ENCODE measurements at places on chromosomes 12 and 14. TPM values are rescaled to one million over a fixed set of nuclear protein-coding genes. Genes with fewer than 3 reads are reported as not detected.

VDR gene
- total RNA-seq = 140 TPM

GRCh38 chr12:112130441-112130998 is 5.2 kb downstream of the TRAFD1 start:
- DNase-seq = no peak

DNA sequence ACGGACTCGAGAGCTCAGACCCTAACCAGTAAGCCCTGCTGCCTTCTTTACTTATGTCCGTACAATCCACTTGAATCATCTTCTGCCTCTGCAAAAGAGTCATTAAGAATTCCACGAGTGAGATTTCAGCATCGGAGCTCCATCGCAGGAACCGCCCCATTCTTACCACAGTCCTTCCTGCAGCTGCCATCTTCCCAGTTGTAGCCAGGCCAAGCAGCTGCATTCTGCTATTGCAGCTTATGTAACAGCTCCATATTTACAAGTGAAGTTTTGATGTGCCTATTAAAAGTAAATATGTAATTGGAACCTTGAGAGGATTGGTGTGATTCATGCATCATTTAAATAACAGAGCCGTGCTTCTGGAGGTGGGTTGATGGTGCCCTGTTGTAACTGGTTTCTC is 157.4 kb downstream of the KICS2 start:
- DNase-seq = no peak

GRCh38 chr14:54121466-54122027 is 164.9 kb upstream of the BMP4 start:
- no peak for DNase-seq

PLCZ1 gene
- not detected for total RNA-seq

DNA sequence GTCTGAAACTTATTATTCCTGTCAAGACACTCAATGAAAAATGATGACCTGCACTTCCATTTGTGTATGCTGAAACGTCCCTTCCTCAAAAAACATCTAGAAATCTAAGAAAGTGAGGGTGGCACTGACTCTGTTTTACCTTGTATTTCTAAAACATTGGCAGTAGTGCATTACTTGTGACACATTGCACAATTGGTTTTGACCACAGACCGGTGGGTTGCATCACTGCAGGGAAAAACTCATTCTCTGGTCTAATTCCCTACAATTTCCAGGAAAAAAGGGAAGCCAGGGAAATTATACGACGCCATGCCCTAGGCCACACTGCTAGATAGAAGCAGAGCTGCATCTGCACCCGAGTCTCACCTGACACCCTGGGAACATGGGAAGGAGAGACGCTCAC is 156.7 kb downstream of the NTF3 start:
- DNase-seq = no peak

- no peak for DNase-seq
These were observed 27.1 kb downstream of the ALDH1L2 start for GRCh38 chr12:105057174-105057573.

- DNase-seq = no peak
These were observed 1.6 kb upstream of the PPP2R5E start for GRCh38 chr14:63544591-63545299.

OR6C75 gene
- not detected for total RNA-seq

DNA sequence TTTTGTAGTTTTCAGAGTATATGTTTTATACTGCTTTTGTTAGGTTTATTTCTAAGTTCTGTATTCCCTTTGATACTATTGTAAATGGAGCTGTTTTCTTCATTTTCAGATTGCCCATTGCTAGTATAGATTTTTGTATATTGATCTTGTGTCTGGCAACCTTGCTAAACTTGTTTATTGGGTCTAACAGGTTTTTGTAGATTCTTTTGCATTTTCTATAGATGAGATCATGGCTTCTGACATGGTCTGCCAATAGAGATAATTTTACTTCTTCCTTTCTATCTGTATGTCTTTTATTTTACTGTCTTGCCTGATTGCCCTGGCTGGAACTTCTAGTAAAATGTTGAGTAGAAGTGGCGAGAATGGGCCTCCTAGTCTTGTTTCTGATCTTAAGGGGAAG is 40.3 kb downstream of the ANKRD9 start:
- DNase-seq = no peak

ACTR10 gene
- total RNA-seq = 61.4 TPM

DNA sequence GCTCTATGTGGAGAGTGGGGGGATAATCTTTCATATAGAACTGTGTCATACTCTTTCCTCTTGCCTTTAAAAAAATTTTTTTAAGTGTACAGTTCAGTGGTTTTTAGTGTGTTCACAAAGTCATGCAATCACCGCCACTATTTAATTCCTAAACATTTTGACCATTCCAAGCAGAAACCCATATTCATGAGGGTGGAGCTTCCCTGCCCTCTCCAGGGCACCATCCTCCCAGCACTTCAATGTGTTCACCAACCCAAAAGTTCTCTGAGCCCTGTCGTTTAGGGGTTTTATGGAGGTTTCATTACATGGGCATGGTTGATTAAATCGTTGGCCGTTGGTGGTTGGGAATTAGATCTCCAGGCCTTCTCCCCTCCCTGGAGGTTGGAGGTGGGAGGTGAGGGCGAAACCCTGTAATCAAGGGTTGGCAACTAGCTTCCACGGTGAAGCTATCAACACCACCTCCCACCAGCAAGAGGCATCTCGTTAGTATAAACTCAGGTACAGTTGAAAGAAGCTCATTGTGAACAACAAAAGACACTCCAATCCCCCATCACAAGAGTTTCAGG is 42.8 kb upstream of the WNK1 start:
- no peak for DNase-seq

GRCh38 chr12:79373896-79374499 is 316.8 kb downstream of the PAWR start:
- peak; percentile 31 for DNase-seq

- no peak for DNase-seq
These were observed 12.9 kb downstream of the TTC9 start for GRCh38 chr14:70654632-70655031.

CMKLR1 gene
- total RNA-seq = 4.9 TPM

GRCh38 chr14:74612350-74613021 is 449 bp upstream of the LTBP2 start:
- DNase-seq = peak; percentile 69

ASCL1 gene
- total RNA-seq = 0.53 TPM

GRCh38 chr12:123010110-123010509 is 29.6 kb downstream of the ARL6IP4 start:
- no peak for DNase-seq

GRCh38 chr14:38039496-38039895 is 168.2 kb upstream of the SSTR1 start:
- DNase-seq = no peak

TSPAN8 gene
- total RNA-seq = 1,318 TPM

IAPP gene
- not detected for total RNA-seq

DNA sequence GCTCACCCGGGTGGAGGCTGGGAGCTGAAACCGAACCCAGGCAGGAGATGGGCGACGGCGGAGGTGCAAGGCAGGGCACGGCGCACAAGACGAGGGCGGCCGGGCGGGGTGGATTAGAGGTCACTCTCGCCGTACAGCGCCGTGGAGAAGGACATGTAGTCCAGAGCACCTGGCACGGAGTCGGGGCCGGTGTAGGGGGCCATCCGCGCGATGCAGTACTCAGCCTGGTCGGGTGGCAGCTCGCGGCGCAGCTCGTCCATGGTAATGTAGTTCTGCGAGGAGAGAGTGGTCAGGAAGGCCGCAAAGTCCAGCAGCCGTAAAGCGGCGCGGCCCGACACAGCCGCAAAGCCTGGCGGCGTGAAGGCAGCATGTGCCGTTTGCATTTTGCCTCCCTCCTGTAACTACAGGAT is 81.9 kb upstream of the ZFP36L1 start:
- no peak for DNase-seq

DNA sequence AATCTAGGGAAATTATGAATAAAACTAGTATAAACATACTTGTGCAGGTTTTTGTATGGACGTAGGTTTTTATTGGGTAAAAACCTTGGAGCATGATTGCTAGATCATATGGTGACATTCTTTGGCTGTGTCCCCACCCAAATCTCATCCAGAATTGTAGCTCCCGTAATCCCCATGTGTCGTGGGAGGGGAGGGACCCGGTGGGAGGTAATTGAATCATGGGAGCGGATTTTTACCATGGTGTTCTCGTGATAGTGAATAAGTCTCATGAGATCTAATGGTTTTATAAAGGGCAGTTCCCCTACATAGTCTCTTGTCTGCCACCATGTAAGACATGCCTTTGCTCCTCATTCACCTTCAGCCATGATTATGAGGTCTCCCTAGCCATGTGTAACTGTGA is 120.9 kb downstream of the FOXA1 start:
- no peak for DNase-seq

- DNase-seq = no peak
These were observed 58.7 kb upstream of the STK38L start for GRCh38 chr12:27185234-27186021.

GRCh38 chr12:52788192-52788875 is 7.6 kb downstream of the KRT3 start:
- DNase-seq = no peak

DNA sequence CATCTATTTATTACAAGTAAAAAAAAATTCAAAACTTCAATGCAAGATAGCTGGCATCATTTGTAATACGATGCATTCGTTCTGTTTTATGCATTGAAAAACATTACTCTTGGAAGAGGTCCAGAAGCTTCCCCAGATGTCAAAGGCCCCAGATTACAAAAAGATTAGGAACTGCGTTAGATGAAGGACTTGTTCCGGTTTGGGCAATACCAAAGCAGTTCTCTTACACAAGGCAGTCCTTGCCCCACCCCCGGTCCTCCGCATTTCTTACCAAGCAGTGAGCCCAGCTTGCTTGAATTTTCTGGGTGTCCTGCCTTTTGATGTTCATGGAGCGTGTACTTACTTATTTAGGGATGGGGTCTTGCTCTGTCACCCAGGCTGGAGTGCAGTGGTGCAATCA is 4.8 kb upstream of the HVCN1 start:
- no peak for DNase-seq

GRCh38 chr14:24979725-24980239 is 70.2 kb downstream of the STXBP6 start:
- no peak for DNase-seq

- no peak for DNase-seq
These were observed 96.8 kb downstream of the TXNDC16 start for GRCh38 chr14:52455291-52456088.

DNA sequence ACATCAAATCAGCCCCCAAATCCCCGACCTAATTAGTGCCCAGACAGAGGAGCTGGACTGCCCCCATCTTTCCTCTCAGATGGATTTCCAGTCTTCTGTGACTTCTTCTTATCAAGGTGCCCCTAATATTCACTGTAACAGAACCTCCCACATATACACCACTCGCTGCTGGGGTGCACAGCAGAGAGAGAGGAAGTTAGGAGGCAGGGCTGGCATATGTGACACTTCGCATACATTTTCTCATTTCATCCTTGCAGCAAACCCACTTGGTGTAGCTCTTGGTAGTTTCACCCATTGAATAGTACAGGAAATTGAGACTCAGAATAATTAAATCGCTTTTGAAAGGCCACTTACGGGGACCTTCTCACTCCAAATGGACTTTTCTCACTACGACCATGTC is 56.5 kb upstream of the CCND2 start:
- no peak for DNase-seq

- DNase-seq = no peak
These were observed 453.9 kb upstream of the MGAT4C start for GRCh38 chr12:86710109-86710508.

GRCh38 chr14:89493877-89494634 is 77.0 kb upstream of the FOXN3 start:
- DNase-seq = no peak

PARPBP gene
- total RNA-seq = 23.7 TPM

DNA sequence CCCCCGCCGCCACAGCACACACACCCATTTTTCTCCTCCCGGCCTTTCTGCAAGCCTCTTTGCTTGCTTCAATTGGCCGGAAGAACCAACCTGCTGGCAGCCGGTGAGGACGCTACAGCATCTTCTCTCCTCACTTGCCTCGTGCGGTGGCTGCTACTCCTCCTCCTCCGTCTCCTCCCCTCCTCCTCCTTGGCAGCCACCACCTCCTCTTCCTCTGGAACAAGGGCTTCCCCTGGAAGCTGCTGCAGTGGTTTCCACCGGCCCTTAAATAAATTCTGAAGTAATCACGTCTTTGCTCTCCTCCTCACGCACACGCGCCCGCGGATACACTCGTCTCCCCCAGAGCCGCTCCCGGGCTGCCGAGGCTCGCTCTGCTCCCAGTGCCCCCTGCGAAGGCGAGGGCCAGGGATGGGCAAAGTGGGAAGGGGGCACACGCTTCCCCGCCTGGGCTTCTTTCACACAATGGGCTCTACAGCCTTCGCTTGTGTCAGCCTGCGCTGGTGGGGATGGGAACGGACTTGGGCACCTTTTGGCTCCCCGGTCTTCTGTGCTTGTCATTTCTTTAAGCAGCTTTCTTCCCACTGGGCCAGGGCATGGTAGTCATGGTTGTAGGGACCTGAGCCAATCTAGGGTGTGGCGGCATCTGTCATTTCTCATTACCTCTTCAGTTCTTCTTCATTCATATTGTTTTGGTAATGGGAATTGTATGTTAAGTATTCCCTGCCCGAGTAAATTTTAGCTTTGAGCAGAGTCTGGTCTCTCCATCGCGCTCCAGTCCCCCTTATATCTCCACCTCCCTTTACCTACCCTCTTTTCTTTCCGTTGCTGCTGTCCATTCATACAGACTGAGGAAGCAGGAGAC is at the start of gene PPFIA2:
PPFIA2 (minus strand) TSS at position 161 of the 862 bp plus-strand sequence.
- peak; percentile 18 for DNase-seq

- DNase-seq = no peak
These were observed 58.3 kb upstream of the NR2C1 start for GRCh38 chr12:95131589-95132340.

DNA sequence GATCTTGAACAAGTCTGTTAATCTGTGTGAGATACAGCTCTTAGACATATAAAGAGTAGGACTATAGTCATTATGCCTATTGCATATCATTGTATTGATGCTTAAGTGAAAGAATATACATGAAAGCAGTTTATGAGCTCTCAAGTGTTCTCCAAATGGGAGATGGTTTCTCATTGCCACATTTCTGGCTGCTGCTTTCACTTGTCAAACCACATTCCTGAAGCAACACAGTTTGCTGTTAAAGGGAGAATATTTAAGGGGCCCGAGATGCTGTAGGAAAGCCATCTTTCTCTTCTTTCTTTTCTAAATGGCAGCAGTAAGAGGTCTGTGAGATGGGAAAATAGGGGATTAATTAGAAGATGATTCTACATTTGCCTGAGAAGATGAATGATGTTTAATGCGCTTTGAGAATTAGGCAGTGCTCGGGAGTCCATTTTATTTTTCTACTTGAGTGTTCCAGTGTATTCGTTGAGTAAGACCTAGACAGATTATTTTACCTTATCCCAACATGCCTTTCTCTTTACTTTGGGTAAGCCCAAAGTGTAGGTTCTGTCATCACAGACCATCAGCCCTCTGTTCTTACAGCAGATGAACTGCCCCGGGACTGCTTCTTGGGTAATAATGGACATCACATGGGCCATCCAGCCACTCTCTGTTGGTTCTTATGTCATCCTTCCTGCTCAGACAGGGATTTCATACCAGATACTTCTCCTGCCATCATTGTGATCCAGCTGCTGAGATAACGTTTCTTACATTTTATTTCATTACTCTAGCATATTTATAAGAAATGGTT is 35.6 kb downstream of the ANO4 start:
- DNase-seq = no peak

GRCh38 chr14:76834241-76834661 is 8.0 kb downstream of the LRRC74A start:
- DNase-seq = no peak
